ENCODE measurements at places on chromosomes 3 and 15. TPM values are rescaled to one million over a fixed set of nuclear protein-coding genes. Genes with fewer than 3 reads are reported as not detected.

The FOXL2NB gene
- not detected for polyA plus RNA-seq

The GPR156 gene
- polyA plus RNA-seq: 2.3 TPM

The WDR72 gene
- 65.1 TPM for polyA plus RNA-seq

The SLC9A9 gene
- polyA plus RNA-seq: 6.4 TPM

The P3H2 gene
- polyA plus RNA-seq: 114 TPM

The CKMT1A gene
- polyA plus RNA-seq: 1.0 TPM

The LACTB gene
- polyA plus RNA-seq: 23.7 TPM

The NR2E3 gene
- 0.18 TPM for polyA plus RNA-seq

The RCCD1 gene
- polyA plus RNA-seq: 15.1 TPM

The MAN2C1 gene
- polyA plus RNA-seq: 79.2 TPM

The CHCHD6 gene
- 19.5 TPM for polyA plus RNA-seq

The CPNE4 gene
- 0.19 TPM for polyA plus RNA-seq

The GMNC gene
- 4.0 TPM for polyA plus RNA-seq

The RETNLB gene
- not detected for polyA plus RNA-seq

The PATL2 gene
- 0.51 TPM for polyA plus RNA-seq

The CFAP92 gene
- 1.1 TPM for polyA plus RNA-seq

The RPS17 gene
- 2,225 TPM for polyA plus RNA-seq

The IP6K1 gene
- 52.5 TPM for polyA plus RNA-seq

The PSTPIP1 gene
- 0.98 TPM for polyA plus RNA-seq

The CHRNA5 gene
- polyA plus RNA-seq: 10.0 TPM

The CCRL2 gene
- polyA plus RNA-seq: 1.1 TPM

The NTRK3 gene
- polyA plus RNA-seq: 13.2 TPM

The SLC22A13 gene
- 1.7 TPM for polyA plus RNA-seq

The IQGAP1 gene
- polyA plus RNA-seq: 195 TPM

The SH2D7 gene
- polyA plus RNA-seq: 0.44 TPM

The FAM81A gene
- 25.7 TPM for polyA plus RNA-seq

The RYR3 gene
- polyA plus RNA-seq: 5.9 TPM

The TM6SF1 gene
- 1.8 TPM for polyA plus RNA-seq

The RLBP1 gene
- not detected for polyA plus RNA-seq

The RTP1 gene
- not detected for polyA plus RNA-seq

The ATP13A4 gene
- 1.2 TPM for polyA plus RNA-seq

The WDR93 gene
- polyA plus RNA-seq: 3.0 TPM

The KIF15 gene
- polyA plus RNA-seq: 27.5 TPM

The CHST14 gene
- 30.6 TPM for polyA plus RNA-seq

The SLC26A6 gene
- 16.5 TPM for polyA plus RNA-seq

The NANOGP8 gene
- polyA plus RNA-seq: 0.21 TPM

The HYAL1 gene
- polyA plus RNA-seq: 7.0 TPM

The PEX11A gene
- polyA plus RNA-seq: 20.4 TPM

The PP2D1 gene
- polyA plus RNA-seq: 0.49 TPM

The STRC gene
- 0.28 TPM for polyA plus RNA-seq

The C3orf49 gene
- 0.32 TPM for polyA plus RNA-seq

The ZNF620 gene
- 9.6 TPM for polyA plus RNA-seq
